ENCODE measurements at places on chromosomes 5 and 9. TPM values are rescaled to one million over a fixed set of nuclear protein-coding genes. Genes with fewer than 3 reads are reported as not detected.

MSMP gene
- total RNA-seq, result not detected

IFNA13 gene
- not detected for total RNA-seq

NUP214 gene
- 29.5 TPM for total RNA-seq

PDGFRB gene
- 68.7 TPM for total RNA-seq

APBA1 gene
- 5.6 TPM for total RNA-seq

GM2A gene
- total RNA-seq, result 36.4 TPM

FAM170A gene
- not detected for total RNA-seq

SERF1A gene
- total RNA-seq, result 6.2 TPM

CTSL gene
- 169 TPM for total RNA-seq

SNCB gene
- not detected for total RNA-seq

GLE1 gene
- 18.1 TPM for total RNA-seq

MELK gene
- total RNA-seq, result 0.24 TPM

QRFP gene
- not detected for total RNA-seq

GFRA3 gene
- 0.85 TPM for total RNA-seq

LCN10 gene
- 8.8 TPM for total RNA-seq

CDHR2 gene
- not detected for total RNA-seq

COL23A1 gene
- total RNA-seq, result 6.8 TPM

BAAT gene
- 0.20 TPM for total RNA-seq

DNAJA1 gene
- total RNA-seq, result 64.4 TPM

GABRA1 gene
- not detected for total RNA-seq
